Left lung (tissue), 14 donors: ENCODE measurements at places on chromosomes 4 and X.

GRCh38 chrX:48802089-48802904 is 430 bp downstream of the HDAC6 start:
- peak; percentile 85 for DNase-seq
- no peaks in the 10 kb centered on the region for H3K27me3 ChIP-seq
- no peaks in the 10 kb centered on the region for H3K36me3 ChIP-seq
- H3K4me1 ChIP-seq: no peaks in the 10 kb centered on the region
- H3K4me3 ChIP-seq: peak overlapping the region; percentile 37

DNA sequence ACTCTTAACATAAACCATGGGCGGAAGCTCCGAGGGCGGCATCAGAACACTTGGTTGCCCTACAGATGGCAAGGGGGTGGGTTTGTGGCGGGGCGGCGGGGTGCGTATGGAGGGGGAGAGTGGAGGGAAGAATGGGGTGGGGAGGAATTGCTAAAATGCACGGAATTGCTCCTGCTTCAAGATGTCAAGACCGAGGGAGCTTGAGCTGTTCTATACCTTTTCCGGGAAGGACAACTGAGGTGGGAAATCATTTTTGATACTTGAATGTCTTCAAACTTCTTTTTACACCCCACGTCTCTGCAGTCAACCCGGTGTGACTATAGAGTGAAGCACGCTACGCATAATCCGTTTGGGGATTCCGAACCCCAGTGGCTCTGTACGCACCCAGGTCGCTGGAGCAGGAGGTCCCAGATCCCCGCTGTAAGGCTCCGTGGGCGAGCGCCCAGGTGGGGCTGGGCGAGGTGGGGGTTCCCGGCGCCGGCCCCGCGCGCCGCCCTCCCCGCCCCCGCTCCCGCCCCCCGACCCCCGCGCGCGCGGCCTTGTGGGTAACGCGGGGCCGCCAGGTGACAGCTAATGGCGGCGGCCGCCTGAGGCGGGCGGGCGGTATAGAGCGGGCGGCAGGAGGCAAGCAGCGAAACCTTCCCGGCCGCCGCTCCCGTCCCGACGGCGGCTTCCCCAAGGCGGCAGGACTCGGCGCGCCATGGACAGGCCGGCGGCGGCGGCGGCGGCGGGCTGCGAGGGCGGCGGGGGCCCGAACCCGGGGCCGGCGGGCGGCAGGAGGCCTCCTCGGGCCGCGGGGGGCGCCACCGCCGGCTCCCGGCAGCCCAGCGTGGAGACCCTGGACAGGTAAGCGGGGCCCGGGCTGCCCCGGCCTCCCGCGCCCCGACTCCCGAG is at the start of gene MTMR1:
Gene MTMR1 (plus strand): TSS at position 566 of the 894 bp plus-strand sequence. CDS start 135 bp downstream, at position 701.
- H3K4me3 ChIP-seq: peak within 1 kb of the TSS; percentile 48
- DNase-seq: peak; percentile 79
- no peaks in the 10 kb centered on the region for H3K4me1 ChIP-seq

DNA sequence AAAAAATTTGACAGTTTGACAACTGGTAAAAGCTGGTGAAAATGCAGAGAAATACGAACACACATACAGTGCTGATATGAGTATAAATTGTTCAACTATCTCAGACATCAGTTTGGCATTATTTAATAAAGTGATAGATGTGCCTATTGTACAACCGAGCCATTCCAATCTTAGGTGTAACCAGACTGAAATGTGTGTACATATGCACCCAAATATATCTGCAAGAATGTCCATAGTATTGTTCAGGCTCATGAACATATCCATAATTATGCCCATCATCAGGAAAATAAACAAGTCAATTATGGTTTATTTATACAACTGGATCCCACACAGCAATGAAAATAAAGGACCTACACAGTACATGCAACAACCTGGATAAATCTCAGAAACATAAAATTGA is 188.9 kb upstream of the DDX53 start:
- H3K36me3 ChIP-seq: no peaks in the 10 kb centered on the region
- H3K27ac ChIP-seq: no peak overlapping the region
- H3K27me3 ChIP-seq: no peaks in the 10 kb centered on the region
- no peaks in the 10 kb centered on the region for H3K4me1 ChIP-seq
- no peak for DNase-seq

- H3K27me3 ChIP-seq: no peaks in the 10 kb centered on the region
- H3K27ac ChIP-seq: no peak overlapping the region
- no peaks in the 10 kb centered on the region for H3K4me1 ChIP-seq
- H3K4me3 ChIP-seq: no peak overlapping the region
- no peaks in the 10 kb centered on the region for H3K36me3 ChIP-seq
These were observed 241.1 kb downstream of the SPATA18 start for GRCh38 chr4:52292245-52292644.
